Motor neuron (in vitro differentiated cells): ENCODE measurements at places on chromosomes 1 and 21. TPM values are rescaled to one million over a fixed set of nuclear protein-coding genes. Genes with fewer than 3 reads are reported as not detected.

Gene CCDC27
- total RNA-seq, result 0.62 TPM in 1 of 2 replicates, not detected in the other

GRCh38 chr1:42340093-42340492 lies 5.1 kb upstream of the FOXJ3 start:
- ATAC-seq, result no peak

Gene TMEM81
- 5.1 and 6.2 TPM in 2 replicates for total RNA-seq

Gene TNFRSF8
- 0.41 and 0.47 TPM in 2 replicates for total RNA-seq

DNA sequence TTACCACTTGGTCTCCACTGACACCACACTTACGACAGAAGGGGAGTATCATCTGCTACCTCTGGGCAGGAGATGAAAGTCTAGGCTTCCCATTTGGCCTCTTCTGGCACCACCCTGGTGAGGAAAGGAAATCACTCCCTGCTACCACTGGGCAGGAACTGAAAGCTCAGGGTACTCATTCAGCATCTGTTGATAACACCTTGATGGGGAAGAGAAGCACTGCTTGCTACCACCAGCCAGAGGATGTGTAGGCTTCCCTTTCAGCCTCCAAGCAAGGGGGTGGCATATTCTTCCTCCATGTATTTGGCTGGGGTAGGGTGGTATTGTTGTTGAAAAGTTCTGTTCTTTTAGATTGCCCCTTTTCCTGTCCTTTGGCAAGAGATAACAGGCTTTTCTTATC lies 115.0 kb downstream of the ACBD6 start:
- ATAC-seq, result no peak

Gene KRTAP19-3
- total RNA-seq, result not detected in 2 replicates

DNA sequence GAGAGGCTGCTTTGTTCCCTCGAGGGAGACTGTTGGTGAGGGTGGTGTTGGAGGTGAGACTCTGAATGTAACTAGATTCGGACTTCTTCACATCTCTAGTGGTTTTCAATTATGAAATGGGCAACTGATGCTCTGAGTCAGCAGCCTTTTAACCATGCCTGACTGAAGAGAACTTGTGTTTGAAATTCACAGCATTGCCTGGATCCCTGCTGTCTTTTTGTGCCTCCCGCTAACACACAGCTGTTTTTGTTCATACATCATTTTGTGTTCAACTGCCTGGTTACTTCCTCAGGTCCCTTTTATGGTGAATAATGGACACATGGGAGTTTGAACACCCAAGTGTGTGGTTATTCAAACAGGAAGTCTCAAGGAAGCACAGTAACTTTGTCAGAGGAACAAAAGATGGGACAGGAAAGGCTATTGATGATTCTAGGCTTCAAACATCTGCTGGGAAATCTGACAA lies 16.8 kb downstream of the LAMC1 start:
- ATAC-seq, result peak; percentile 30

Gene ADAMTS5
- total RNA-seq, result 2.0 TPM in 2 replicates

GRCh38 chr1:22736501-22737080 lies 26.0 kb downstream of the EPHB2 start:
- peak; percentile 94 for ATAC-seq

Gene SPRR1B
- not detected in 2 replicates for total RNA-seq

GRCh38 chr1:28259934-28260802 lies 850 bp downstream of the SESN2 start:
- ATAC-seq, result peak; percentile 60

- ATAC-seq, result peak; percentile 32
Observed at GRCh38 chr1:114154146-114154962, 685 bp upstream of the SYT6 start.

GRCh38 chr1:61956016-61956645 lies 213.9 kb downstream of the PATJ start:
- ATAC-seq, result peak; percentile 83

DNA sequence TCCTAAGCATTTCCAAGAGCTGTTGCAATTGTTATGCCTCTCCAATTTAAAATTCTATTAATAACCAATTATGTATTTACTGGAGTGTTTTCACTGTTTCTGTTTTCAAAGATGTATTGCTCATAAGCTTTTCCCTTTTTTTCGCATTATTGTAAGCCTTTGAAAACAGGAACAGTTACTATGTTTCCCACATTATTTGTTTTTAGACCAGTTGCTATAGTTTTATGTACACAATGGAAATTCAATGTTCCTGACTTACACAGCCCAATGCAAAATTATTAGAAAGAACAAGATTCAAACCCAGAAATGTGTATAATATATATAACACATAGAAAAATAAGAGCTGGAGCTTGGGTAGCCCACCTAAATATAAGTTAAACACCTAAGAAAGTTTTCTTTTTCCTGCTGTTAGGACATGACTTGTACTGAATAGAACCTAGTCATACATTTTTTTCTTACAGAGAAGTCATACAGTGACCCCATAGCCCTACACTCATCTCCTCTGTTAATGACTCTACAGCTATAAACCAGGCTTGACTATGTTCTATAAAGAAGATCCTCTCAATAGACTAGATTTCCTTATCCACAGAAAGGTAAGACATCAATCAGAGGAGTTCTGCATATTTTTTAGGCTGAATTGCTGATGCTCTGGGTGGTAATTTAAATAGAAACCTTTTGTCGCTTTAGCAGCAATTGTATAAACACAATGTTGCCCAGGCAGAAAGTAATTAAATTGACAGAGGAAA lies 299.6 kb downstream of the USH2A start:
- no peak for ATAC-seq

- ATAC-seq, result no peak
Observed at GRCh38 chr1:119160866-119161265, 20.4 kb upstream of the WARS2 start.

DNA sequence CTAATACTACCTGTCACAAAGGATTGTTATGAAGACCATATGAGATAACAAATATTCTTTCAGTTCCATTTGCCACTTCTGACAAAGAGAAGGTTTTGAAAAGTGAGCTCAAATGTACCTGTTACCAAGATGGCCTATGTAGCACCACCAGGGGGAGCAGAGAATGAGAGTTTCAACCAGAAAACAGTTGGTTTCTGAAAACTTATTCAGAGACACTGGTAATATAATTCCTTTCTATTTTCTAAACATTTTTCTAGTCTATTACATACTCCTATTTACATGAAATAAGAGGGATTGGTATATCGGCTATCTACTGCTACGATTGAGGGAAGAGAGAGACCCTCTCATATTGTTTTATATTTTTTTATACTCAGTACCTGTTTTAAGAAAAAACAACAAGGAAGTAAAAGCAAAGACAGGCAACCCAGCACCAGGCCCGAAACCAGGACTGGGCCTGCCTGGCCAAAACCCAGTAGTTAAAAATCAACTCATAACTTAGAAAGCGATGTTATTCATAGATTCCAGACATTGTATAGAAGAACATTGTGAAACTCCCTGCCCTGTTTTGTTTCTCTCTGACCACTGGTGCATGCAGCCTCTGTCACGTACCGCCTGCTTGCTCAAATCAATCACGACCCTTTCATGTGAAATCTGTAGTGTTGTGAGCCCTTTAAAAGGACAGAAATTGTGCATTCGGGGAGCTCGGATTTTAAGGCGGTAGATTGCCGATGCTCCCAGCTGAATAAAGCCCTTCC lies 48.3 kb downstream of the IL23R start:
- peak; percentile 55 for ATAC-seq

DNA sequence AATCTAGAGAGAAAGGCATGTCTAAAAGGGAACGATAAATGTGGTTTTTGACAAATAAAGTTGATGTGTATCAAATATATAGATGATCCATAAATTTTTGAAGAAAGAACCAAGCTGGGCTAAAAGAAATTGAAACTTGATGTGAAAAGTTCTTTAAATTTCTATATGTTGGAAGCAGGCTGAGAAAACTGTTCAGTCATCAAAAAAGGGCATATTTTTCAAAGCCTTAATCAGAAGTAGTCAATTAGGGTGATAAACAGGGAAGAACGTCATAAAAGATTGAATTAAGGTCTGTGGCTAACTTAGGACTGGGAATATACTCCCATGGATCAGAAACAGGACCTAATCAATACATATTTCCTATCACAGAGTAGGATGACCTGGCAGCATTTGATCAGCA lies 211.4 kb upstream of the ZRANB2 start:
- no peak for ATAC-seq

- peak; percentile 93 for ATAC-seq
Observed at GRCh38 chr1:50332941-50333594, 90.2 kb downstream of the DMRTA2 start.

Gene RNU1-1
- total RNA-seq, result 13,128 and 14,174 TPM in 2 replicates

DNA sequence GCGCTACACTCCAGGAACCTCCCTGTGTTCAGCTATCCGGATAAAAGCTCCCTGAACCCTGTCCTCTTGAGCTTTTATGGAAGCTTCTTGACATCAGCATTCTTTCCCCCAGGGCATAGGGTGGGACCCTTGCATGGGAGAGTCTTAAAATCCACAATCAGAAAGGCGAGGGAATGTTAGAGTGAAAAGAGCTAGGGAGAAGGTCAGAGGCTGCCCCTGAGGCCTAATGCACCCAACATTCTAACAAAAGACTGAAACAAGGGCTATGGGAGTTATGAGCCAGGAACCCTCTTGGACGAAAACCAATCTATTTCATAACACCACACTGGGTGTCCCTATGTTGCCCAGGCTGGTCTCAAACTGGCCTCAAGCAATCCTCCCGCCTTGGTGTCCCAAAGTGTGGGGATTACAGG lies 36.7 kb downstream of the NEK2 start:
- no peak for ATAC-seq

Gene S100A7A
- 0.14 and 0.19 TPM in 2 replicates for total RNA-seq

DNA sequence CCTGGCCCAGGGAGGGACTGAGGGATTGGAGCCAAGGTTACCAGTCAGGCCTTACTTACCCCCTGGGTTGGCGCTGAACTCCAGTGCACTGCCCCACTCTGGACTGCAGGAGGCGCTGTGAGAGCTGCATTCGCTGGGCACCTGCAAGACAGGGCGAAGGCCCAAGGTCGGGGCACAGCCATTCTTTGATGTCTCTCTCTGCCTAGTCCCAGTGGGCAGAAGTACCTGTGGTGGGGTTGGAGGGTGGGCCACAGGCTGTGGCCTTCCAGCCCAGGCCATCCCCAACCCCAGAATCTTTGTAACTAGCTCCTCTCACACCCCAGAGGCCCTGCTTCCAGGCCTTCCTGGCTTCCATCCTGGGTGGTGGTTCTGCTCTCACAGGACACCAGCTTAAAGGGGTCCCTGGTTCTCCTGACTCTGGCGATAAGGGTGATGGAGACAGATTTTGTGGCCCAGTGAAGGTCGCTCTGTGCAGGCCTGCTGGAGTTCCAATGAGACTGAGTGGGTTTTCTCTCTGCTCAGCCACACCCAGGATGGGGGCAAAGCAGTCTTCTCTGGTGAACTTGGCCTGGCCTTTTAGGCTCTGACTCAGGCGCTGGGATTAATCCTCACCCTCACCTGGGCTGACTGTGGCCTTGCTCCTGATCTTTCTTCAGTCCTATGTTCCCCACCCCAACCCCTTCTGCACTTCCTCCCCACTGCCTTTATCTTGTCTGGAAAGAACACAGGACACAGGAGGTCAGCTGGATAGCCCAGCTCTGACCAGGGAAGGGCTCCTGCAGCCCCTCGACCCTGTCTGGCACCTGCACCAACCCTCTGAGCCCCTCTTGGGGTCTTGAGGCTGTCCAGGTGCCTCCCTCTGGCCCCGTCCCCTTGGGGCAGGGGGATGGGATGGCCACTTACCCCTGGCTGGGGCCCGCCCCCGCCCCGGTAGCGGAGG lies 954 bp downstream of the MYOG start:
- ATAC-seq, result no peak

DNA sequence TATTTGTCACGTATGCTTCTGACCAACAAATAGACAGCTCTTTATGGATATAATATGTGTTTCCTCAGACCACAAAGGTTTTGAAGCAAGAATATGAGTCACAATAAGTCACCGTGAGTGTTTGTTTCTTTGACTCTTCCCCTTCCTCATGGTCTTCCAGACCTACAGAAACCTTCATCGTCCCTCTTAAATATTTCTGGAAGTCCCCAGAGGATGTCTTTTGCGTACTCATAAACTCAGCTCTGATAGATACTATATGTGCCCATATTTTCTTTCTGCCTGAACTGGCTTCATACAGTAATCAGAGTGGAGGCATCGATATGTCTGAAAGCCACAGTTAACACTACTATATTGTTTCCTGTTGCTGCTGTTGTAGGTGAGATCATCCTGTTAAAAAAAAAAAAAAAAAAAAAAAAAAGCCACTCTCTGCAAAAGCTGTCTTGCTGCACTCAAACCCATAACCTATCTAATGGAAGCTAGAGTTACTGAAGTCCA lies 38.4 kb downstream of the ADAMTS1 start:
- ATAC-seq, result no peak

- no peak for ATAC-seq
Observed at GRCh38 chr1:246304484-246305259, 202.4 kb downstream of the SMYD3 start.

- no peak for ATAC-seq
Observed at GRCh38 chr1:226711976-226712741, 26.9 kb downstream of the ITPKB start.

- ATAC-seq, result peak; percentile 35
Observed at GRCh38 chr21:17673261-17674020, 60.7 kb upstream of the BTG3 start.

DNA sequence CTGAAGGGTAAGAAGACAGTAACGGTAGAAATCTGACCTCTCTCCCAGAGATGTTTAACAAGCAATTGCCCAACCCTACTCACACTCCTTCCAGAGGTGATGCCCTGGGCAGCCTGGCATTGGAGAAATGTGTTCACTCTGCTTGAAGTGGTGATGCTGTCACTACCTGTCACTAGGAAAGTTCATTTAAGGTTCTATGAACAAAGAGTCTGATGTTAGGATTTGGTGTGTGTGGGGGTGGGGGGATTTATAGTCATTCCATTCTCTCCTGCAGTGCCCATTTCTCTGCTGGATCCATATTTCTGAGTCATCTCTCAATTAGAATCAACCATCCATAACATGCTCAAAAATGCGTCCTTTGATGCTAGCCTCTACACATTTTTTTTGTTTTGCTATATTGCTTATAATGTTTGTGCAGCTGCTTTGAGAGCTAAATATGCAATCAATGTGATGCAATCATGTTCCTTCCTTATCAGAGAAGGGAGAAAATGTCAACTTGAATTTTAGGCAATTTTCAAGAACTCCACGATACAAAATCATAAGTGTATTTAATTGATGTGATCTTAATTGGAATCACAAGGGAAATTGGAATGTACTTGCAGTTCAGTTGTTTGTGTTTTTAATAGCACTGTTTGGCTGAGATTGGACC lies 173.9 kb downstream of the DUSP10 start:
- no peak for ATAC-seq

DNA sequence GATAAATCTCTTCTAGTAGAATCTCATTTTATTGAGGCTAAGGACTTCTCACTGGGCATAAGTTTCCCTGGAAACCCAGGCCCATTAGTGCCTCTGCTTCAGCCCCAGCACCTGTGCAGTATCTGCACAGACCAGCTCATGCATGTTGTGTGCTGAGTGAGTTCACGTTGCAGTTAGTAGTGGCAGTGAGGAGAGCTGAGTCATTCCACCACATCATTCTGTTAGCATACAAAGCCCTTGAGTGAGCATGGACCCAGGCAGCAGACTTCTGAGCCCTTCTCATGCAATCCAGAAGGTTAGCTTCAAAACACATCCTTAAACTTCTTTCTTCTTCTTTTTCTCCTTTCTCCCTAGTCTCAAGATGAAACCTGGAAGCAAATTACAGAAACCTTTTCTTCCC lies 45.8 kb upstream of the NTPCR start:
- peak; percentile 99 for ATAC-seq
